SW 1271 (cell line): ENCODE measurements at places on chromosomes 12 and 14.

DNA sequence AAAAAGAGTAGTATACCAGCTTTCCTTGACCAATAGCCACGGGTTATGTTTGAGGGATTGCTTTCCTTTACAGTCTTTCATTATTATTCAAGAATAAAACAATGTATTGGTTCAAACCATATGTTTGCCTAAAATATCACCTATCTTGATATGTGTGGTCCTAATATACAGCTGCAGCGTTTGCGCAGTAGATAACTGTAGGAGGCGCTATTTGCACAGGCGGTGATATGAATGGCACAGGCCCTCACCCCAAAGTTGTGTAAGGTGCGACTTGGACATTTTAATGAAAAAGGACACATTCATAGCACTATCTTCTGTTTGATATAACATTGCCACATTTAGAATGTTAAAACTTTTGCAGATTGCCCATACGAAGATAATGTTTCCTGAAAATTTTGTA is 298.4 kb downstream of the TRHDE start:
- no peak for DNase-seq

- DNase-seq = no peak
Measured at GRCh38 chr12:47041327-47041726, 38.1 kb upstream of the PCED1B start.

GRCh38 chr12:110619534-110619953 is 5.6 kb downstream of the TCTN1 start:
- DNase-seq = no peak

DNA sequence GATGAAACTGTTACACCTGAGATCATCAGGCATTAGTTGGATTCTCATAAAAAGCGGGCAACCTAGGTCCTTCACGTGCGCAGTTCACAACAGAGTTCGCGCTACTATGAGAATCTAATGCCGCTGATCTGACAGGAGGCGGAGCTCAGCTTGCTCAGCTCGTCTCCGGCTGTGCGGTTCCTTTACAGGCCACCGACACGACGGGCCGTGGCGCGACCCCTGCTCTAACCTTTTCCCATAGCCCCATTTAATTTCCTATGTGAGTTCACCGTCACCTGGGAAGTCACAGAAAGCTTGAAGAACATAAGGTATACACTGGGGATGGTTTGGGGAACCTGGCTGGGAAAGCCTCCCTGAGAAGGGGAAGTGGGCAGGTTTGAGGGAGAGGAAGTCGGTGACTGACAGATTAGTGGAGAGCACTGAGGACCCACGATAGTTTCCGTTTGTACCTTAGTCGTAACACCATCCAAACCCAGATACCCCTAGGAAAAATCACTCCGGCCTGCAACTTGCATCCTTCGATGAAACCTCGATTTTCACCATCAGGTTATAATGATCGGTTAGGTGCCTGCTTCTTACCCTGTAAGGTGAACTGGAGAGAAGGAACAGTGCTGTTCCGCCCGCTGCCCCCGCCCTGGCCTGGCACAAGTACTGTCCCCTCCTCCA is 2.8 kb upstream of the AAAS start:
- no peak for DNase-seq

GRCh38 chr12:15772405-15773018 is 16.7 kb downstream of the EPS8 start:
- DNase-seq = no peak

GRCh38 chr12:32780071-32780470 is 24.4 kb upstream of the YARS2 start:
- DNase-seq = no peak

- no peak for DNase-seq
Measured at GRCh38 chr12:103905730-103906349, 24.4 kb upstream of the HSP90B1 start.

DNA sequence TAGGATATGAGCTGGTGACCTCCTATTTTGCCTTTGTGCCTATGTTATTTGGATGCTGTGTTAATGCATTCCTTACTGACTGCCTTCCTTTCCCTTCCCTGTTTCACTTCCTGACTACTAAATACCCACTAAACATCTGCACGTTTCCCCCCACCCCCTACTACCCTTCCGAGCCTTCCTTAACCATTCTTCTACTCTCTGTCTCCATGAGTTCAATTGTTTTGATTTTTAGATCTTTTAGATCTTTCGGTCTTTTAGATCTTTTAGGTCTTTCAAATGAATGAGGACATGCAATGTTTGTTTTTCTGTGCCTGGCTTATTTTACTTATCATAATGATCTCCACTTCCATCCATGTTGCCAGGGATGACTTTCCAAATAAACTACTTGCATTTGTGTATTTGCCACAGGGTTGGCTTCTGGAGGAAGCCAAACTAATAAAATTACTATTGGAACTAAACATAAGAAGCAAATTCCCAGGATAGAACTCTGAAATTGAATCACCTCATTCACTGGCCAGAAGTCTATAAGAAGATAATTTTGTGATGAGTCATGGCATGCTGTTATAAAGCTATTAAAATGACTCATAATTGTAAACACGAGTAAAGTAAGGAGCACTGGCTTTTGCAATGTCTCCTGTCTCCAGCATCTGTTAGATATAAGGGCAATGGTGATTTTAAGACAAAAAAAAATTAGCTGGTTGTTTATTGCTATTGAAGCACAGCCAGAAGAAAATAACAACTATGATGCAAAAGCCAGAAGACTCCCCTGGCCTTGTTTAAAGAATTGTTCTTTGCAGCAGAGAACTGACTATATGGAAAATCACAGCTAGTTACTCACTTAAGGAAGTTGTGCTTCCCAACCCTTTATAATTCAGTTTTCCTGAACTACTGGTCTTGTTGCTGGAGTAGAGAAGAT is 586.3 kb downstream of the LRFN5 start:
- DNase-seq = peak; percentile 32

DNA sequence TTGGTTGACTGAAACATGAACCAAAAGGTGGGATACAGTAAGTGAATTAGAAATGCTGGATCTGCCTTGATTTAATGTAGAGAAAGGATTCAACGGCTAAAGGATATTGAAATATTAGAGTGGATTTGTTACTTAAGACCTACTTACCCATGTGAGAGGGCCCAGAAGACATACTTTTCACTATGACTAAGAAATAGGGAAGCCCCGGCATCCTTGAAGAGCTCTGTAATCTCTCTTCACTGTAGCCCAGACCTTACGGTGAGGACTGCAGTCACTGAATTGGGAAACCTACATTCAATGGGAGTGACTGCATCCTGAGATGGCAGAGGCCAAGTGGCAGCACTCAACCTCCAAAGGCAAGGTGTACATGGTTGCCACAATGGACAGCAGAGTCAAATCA is 52.5 kb downstream of the KANSL2 start:
- DNase-seq = no peak

DNA sequence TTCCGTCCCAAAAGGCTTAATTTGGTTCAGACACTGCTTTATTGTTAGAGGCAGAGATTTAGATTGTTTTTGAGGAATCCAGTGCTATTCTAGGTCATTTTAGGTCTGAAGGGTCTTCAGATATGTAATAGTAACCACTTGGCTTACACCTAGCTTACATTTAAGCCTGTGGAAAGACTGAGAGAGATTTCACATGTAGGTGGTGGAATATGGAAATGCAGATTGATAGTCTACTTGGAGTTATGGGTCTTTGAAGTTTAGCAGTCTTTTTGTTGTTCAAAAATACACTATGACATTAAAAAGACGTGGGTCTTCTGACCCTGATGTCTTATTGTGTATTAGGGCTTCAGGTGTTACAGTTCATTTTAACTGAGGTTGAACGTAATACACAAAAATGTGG is 51.4 kb upstream of the CCT2 start:
- DNase-seq = no peak

DNA sequence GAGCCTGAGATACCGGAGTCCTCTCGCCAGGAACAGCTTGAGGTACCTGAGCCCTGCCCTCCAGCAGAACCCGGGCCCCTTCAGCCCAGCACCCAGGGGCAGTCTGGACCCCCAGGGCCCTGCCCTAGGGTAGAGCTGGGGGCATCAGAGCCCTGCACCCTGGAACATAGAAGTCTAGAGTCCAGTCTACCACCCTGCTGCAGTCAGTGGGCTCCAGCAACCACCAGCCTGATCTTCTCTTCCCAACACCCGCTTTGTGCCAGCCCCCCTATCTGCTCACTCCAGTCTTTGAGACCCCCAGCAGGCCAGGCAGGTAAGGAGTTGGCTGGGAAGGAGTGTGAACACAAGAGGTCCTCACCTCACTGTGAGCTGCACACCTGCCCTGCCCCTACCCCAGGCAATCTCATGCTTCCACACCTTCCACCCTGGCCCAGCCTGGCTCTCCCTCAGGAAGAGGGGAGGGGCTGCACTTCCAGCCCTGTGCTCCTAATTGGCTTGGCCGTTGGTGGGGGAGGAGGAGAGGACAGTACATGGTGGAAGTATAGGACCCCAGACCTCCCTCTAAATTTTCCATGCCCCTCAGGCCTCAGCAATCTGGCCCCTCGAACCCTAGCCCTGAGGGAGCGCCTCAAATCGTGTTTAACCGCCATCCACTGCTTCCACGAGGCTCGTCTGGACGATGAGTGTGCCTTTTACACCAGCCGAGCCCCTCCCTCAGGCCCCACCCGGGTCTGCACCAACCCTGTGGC is 6.2 kb downstream of the C1QL4 start:
- no peak for DNase-seq

DNA sequence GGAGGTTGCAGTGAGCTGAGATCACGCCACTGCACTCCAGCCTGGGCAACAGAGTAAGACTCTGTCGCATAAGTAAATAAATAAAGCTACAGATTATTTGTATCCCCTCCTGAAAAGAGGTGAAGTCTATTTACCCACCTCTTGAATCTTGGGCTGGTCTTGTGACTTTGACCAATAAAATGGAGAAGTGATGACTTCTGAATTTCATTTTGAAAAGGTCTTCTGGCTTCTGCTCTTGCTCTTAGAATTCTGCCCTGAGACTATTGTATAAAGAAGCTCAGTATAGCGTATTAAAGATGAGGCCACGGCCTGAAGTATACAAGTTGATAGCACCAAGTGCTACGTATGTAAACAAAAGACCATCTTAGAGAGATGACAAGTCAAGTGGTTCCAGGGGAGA is 88.3 kb upstream of the AMN1 start:
- no peak for DNase-seq

GRCh38 chr14:20387576-20387975 is 25.7 kb downstream of the TEP1 start:
- no peak for DNase-seq
